Stimulated activated CD4-positive, alpha-beta T cell treated with anti-CD3 and anti-CD28 coated beads, Interleukin-15, amount 100 ng/mL, for 1 hour (primary cell): ENCODE measurements at places on chromosomes 16 and 17.

DNA sequence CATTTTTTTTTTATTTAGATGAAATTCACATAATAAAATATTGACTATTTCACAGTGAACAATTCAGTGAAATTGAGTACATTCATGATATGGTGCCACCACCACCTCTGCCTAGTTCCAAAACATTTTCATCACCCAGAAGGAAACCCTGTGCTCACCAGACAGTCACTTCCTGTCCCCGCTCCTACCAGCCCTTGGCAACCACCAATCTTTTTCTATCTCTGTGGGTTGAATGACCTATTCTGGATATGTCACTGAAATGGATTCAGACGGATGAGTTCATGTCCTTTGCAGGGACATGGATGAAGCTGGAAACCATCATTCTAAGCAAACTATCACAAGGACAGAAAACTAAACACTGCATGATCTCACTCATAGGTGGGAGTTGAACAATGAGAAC lies 40.5 kb downstream of the ATP2C2 start:
- no peak for DNase-seq

DNA sequence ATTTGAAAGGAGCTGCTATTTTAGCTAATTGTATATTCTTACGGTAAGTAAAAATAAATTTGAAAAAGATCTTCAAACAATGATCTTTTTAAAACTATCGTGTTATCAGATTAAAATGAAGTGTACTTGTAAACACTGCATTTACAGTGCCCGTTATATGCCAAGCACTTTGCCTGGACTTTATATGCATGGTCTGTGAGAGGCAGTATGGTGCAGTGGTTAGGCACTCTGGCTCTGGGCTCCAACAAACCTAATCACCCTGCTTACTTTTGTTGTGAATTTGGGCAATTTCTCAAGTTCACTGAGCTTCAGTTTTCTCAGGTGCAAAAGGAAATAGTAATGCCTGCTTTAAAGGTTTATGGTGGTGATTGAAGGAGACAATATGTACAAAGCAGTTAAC lies 1.4 kb downstream of the PMP22 start:
- DNase-seq = no peak

GRCh38 chr17:29603109-29603674 lies 10.3 kb downstream of the ANKRD13B start:
- no peak for DNase-seq

DNA sequence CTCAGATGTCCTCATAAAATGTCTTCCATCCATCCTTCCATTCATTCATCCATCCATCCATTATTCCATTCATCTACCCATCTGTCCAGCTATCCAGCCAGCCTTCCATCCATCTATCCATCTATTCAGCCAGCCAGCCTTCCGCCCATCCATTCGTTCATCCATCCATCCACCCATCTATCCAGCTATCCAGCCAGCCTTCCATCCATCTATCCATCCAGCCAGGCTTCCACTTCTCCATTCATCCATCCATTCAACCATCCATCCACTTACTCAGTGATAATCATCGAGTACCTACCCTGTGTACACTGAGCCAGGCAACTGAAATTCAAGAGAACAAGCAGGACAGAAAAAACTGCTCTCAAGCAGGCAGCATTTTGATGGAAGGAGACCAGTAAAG lies 4.6 kb upstream of the CCDC182 start:
- DNase-seq = no peak

DNA sequence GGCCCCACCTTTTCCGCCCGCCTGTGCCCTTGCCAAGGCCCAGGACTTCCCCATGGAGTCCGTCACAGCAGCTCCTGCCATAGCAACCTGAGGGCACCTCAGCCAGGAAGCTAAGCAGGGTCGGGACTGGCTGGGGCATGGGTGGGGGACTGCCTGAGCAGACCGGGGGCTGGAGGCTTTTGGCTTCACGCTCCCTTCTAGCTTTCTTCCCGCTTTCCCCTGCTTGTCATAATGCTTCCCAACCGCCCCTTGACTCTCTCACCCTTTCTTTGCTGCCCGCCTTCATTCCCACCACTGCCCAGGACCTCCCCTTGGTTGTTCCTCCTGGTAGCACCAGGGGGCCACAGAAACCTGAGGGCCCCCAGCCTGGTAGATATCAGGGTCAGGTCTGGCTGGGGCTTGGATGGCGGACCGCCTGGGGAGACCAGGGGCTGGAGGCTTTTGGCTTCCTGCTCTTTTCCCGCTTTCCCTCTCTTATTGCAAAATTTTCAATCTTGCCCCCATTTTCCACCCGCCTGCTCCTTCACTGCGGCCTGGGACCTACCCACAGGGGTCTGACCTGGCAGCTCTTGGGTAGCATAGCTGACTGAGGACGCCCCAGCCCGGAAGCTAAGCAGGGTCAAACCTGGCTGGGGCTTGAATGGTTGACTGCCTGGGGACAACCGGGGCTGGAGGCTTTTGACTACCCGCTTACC lies 2287.7 kb downstream of the TP53TG3F start:
- no peak for DNase-seq

GRCh38 chr17:50833510-50834428 lies 1.6 kb upstream of the WFIKKN2 start:
- DNase-seq = no peak
